ENCODE measurements at places on chromosomes 5 and 9.
A peak's percentile ranks its signal among the peaks of the same experiment; 100 is the strongest.

DNA sequence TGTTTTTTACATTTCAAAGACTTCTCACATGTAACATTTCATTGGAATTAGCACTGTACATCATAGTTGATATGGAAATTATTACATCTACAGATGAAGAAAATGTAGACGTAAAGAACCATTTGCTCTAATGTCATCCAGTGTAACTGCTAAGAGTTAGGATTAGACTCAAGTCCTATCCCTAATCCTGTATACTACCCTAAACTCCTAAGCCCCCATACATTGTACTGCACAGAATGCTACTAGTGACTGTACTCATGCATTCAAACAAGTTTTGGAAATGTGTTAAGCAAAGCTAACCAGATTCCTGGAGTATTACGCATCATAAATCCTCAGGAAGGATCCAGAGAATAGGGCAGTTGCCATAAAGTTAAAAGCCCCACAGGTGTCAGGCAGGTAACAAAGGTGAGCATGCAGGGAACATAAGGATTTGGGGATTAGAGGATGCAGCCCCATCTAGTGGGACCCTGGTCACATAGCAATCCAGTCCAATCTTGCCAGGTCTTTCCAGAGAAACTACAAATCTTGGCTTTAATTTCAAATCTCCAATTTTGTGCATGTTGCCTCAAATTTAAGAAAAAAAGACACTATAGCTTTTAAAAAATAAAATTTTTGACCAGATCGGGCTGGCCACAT, 32.0 kb downstream of the HAVCR1 start:
- no peak for DNase-seq

- DNase-seq = no peak
Measured at GRCh38 chr5:81145329-81145935, 87.7 kb upstream of the CKMT2 start.

GRCh38 chr5:127014573-127014972, 15.8 kb downstream of the MARCHF3 start:
- DNase-seq = no peak

DNA sequence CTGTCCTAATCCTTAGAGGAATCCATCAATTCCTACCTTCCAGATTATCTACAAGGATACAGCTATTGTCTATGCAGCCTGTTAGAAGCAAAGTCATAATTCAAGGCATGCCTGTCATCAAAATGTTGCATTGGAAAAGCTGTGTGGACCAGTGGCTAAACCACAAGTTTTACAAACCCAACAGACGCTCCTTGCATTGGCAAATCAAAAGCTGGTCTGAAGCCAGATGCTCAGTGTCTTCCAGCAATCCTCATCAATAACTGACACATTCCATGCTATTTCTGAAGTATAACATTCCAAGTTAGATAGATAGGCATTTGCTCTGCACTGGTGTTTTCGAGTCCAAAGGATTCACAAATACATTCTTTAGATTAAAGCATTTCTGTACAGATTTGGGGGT, 213.6 kb downstream of the EBF1 start:
- DNase-seq = no peak

GRCh38 chr5:67000794-67001475, 195.7 kb downstream of the CD180 start:
- DNase-seq = no peak

GRCh38 chr5:57844410-57844809, 361.8 kb upstream of the ACTBL2 start:
- DNase-seq = no peak

DNA sequence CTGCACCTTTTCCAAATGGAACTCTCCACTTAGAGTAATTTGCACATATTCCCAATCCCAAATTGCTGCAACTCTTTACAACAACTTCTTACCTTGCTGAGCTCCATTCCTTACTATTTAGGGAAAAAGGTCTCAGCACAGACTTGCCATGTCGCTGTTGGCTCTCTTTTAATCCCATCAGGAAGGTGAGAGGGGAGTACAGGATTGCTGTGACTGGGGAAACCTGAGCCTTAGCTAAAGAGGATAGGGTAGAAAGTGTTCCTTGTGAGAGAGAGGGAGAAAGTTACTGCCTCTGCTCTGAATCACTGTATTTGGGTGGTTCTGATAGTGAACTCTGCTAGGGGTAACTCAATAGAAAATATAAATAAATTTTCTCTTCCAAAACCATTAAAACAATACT, 43.7 kb upstream of the GABRA1 start:
- DNase-seq = no peak

- DNase-seq = no peak
Measured at GRCh38 chr9:83957248-83957513, 22.8 kb downstream of the HNRNPK start.

DNA sequence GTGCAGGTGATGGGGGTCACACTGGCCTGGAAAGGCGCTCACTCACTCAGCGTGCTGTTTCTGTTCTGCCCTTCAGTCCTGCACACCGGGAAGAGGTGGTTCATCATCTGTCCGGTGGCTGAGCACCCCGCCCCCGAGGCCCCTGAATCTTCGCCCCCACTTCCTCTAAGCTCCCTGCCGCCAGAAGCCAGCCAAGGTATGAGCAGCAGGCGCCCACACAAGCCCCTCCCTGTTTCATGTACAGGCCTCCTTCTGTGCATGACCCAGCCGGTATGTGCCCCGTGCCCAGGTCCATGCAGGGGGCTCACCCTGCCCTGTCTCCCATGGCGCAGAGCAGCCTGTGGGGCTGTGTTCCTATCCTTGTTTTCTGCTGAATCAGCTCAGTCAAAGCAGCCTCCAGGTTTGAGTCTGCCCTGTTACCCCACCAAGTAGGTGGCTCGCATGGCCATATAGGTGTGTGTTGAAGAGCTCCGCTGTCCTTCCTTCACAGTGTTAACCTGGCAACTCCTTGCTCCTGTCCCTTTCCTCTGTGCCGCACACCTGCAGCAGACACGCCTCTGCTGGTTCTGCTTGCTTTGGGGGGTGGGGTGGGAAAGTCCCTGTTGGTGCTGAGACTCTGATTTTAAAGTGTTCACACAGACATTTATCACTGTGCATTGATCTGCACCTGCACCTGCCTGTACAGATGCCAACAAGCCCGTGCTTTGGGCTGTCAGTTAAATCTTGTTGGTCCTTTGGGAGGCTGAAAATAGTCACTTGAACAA, 84.8 kb downstream of the WNK2 start:
- peak; percentile 30 for DNase-seq

- DNase-seq = no peak
Measured at GRCh38 chr5:52867809-52868208, 80.1 kb downstream of the ITGA1 start.

GRCh38 chr5:143582869-143583268, 179.4 kb upstream of the NR3C1 start:
- no peak for DNase-seq

DNA sequence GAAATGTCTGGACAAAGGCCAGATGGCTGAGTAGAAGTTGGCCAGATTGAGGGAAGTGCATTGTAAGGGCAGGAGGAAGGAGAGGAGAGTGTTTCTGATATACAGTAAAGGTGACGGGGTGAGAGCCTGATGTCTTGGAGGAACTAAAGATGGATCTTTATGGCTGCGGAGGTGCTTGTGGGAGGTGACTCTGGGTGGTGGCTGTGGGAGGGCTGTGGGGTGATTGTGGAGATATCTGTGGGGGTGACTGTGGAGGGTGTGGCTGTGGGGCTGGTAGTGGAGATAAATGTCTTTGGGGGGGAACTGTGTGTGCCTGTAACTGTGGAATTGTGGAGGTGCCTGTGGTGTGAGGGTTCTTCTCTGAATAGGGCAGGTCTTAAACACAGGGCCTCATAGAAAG, 121.4 kb downstream of the CMYA5 start:
- DNase-seq = no peak

DNA sequence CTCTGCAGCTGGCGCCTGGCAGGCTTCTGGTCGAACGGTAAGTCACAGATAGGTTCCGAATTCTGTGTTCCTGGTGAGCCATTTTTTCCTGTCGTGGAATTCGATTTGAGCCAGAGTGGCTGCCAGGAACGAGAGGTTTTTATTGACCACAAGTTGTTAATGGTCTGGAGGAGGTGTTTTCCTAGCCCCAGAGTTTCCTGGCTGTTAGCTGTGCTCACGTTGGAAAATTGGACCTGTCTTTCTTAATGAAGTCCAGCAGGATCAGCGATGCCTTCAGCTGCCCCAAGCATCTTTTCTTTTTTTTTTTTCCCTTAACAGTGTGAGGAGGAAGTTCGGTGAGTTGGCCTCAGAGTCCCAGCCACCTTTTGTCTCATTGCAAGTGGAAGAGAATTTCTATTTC, 62.9 kb downstream of the COL5A1 start:
- no peak for DNase-seq

DNA sequence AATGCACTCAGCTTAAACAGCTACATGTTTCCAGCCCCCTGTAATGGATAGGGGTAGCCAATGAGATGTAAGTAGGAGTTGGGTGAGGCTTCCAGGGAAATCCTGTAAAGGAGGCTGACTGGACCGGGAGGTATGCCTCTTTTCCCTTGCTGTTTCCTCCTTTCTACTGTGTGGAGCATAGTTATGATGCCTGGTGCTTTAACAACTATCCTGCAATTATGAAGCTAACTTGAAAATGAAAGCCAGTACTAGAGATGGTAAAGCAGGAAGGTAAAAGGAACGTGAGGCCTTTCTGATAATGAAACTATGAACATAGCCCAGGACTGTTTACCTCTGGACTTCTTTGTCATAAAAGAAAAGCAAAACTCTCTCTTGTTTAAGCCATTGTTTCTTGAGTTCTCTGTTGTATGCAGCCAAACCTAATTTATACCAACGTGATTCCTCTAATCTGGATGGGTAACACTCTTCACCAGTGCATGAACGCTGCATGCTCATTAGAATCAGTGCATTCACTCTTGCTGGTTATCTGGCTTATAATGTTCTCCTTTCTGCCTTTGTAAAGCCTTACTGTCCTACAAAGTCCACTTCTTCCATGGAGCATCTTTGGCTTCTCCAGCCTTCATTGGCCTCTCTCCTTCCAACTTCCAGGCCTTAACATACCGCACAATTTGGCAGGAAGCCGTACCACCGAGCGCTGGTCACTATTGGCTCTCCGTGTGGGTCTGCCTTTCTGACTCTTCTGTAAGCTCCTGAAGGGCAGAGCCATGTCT, 8.3 kb upstream of the ARHGEF28 start:
- no peak for DNase-seq

DNA sequence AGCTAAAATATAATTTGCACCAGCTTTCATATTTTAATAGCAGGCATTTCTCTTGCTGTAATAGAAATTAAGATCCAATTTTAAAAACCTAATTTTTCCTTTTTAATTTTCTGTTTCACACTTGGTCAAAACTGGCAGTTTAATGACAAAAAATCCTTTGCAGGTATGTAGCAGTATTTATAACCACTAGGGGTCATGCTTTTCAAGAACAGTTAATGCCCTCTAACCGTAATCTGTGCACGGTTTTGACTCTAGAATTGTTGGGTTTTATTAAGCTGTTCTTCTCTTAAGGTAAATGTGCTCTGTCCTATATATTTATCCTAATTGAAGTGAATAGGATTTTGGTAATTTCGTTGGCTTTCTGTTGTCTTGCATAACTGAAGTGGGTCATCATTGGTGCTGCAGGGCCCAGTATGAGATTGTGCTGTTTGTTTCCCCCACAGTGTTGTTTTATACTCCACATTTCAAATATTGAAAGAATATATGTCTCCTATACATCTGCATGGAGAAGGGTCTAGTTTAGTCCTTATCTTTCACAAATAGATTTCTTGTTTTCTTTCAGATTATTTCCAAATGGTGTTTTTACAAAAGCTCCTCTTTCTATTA, 107.4 kb downstream of the SCAMP1 start:
- peak; percentile 8 for DNase-seq

GRCh38 chr9:89412541-89412940, 85.4 kb downstream of the SEMA4D start:
- DNase-seq = no peak

GRCh38 chr9:35416098-35416427, 73.8 kb upstream of the RUSC2 start:
- no peak for DNase-seq

GRCh38 chr5:76305269-76305668, 97.8 kb upstream of the IQGAP2 start:
- DNase-seq = no peak

- DNase-seq = no peak
Measured at GRCh38 chr9:108411632-108412031, 444.2 kb downstream of the ACTL7B start.

GRCh38 chr9:123407217-123407851, 51.3 kb downstream of the CRB2 start:
- no peak for DNase-seq

DNA sequence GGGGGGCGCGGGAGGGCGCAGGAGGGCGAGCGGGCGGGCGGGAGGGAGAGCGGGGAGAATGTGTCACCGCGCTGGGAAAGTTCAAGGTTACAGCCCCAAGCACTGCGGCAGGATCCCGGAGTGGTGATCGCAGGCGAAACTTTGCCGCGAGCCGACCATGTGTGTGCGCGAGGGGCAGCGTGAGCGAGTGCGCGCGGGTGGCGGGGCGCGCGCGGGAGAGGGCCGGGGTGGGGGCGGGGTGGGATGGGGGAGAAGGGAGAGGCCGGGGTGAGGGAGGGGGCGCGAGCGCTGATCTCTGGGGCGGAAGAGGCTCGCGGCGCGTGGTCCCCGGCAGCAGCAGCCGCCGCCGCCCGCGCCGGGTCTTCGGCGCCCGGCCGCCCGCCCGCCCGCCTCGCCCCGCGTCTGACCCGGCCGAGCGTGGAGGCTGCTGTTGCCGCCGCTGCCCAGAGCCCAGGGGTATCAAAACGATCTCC, at the start of gene NFIB:
Gene NFIB (minus strand): TSS at position 191 of the 473 bp plus-strand sequence. CDS start 630 bp downstream, outside the sequence.
- DNase-seq = no peak

DNA sequence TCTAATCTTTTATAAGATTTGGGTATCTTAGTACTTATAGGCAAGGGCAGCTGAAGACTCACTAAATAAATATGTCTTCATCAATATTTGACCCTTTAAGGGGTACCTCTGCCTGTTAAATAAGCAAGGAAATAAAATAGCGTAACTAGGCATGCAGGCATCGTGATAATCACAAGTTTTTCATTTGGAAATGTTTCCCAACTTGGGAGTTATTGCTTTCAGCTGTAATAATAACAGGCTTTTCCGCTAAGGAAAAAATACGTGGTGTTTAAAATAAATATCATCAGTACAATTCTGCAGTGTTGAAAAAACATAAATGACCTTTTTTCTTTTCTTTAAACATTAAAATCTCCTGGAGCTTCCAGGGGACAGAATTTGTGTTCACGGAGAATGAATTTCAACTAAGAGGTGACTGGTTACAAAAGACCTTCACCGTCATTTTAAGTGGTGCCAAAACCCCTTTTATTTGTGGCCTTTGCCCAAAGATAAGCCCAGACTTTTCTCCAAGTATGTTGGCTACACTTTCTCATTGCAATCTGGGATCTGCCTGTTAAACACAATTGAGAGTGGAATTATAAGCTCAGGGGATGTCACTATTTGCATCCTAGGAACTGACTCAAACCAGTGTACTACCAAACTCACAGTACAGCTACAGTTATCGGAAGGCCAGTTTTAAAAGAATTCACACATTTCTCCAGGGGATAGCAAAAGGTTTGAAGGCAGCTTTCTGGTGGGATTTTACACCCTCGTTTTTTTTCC, 218.6 kb downstream of the FBXL7 start:
- no peak for DNase-seq
